ENCODE measurements at places on chromosomes 6 and 20.

DNA sequence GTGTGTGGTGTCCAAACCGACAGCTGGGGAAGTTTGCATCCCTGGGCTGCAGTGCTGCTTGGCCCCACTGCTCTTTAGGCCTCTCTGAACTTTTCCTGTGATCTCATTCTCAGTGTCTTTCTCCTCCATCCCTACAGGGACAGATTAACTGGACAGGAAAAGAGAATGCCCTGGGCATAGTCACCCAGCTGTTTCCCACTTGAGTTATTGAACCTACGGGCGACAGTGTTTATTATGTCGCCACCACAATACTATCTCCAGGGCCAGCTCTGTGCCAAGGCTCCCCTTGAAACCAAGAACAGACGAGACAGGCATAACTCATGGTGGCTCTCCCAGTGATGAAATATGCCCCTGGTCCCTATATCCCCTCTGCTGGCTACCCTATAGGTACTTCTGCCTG, 147.8 kb upstream of the EPHA7 start:
- no peak for DNase-seq

DNA sequence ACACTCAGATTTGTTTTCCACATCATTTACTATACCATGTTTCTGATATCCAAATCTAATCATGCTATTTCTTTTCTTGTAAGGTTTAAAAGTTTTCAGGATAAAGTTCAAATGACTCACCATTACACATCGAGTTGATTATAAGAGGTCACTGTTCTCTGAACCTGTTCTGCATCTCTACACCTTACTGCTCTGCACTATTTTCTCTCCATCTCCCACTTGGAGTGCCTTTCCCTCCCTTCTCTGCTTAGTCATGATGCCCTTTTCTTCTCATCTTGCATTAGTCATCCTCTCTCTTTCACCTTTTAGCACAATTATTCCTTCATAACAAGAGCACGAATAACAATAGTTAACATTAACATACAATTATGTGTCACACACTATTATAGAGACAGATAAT, 37.5 kb upstream of the FUT9 start:
- DNase-seq = peak; percentile 17

GRCh38 chr6:148739822-148740128, 7.1 kb upstream of the UST start:
- DNase-seq = no peak

DNA sequence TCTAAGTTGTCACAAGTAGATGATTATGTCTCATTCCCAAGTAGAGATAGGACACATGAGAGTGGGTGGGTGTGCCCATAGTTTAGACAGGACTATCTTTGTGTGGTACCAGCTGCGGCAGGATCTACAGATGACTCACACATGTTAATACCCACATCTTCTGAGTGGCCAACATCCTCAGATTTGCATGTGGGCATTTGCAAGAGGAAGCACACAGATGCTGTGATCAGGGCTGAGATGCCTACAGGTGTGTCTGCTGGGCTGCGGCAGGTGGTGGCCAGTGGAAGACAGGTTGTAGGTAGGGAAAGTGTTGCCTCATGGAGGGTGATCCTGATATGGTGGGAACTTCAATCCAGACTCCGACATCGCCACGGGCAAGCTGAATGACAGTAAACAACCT, 50.8 kb downstream of the UTRN start:
- peak; percentile 90 for DNase-seq

DNA sequence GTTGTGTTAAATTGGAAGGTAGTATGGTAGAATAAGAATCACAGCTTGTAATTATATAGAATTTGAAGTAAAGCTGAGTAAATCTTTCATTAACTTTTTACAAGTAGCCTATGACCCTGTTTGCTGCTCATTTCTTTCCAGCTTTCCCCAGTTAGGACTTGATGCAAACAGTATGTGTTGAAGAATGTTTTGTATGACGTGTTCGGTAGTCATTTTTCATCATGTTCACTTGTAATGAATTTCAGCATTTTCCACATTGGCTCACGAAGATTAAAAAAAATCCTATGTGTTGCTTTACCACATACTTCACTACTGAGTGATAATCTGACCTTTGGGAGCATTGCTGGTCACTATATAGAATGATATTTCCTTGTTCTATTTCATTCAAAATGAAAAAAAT, 162.4 kb downstream of the CDKAL1 start:
- DNase-seq = no peak

DNA sequence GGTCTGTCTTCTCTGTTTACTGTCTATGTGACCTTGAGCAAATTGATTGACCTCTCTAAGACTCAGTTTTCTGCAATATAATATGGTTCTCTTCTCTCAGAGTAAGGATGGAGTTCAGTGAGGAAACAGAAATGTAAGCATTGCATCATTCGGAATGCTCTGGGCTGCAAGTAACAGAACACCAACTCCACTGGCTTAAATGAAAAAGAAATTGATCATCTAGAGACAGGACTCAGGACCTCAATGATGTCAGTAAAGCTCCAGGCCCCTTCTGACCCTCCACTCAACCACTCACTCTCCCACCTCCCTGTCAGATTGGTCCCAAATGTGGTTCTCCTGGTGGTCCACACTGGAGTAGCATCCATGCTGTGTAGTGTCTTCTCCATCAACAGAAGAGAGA, 31.9 kb downstream of the FAM110A start:
- DNase-seq = no peak

DNA sequence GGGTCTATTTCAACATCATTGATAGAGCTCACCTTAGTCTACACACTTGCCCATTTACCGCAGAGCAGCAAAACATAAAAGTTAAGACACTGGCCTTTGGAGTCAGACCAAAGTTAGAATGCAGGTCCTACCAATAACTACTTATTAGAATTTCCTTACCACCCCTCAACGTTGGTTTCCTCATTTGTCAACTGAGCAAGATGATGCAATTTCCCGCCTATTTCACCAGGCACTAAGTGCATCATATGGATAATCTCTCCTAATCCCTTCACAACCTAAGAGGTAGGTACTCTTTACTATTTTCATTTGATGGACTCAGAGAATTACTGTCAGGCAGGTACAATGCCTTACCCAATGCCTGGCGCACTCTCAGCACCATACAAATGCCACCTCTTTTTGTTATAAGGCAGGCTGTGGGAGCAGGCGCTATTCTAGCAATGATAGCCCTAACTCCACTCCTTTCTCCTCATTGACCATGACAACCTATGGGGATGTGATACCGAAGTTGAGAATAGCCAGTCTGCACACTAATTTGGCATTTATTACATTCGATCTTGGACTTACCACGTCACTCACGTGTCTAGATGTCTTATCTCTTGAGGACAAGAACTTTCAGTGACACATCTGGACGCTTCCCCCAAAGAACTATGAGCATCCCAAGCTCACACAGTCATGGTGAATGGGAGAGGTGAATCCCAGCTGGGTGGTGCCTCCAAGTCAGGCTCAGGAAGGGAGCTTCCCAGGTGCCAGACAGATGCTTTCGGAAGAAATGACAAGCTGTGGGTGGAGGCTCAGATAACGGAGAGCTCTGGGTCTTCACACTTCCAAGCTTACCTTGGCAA, 128.1 kb upstream of the STMND1 start:
- DNase-seq = no peak

- no peak for DNase-seq
Observed at GRCh38 chr6:142341855-142342330, 40.1 kb downstream of the ADGRG6 start.

DNA sequence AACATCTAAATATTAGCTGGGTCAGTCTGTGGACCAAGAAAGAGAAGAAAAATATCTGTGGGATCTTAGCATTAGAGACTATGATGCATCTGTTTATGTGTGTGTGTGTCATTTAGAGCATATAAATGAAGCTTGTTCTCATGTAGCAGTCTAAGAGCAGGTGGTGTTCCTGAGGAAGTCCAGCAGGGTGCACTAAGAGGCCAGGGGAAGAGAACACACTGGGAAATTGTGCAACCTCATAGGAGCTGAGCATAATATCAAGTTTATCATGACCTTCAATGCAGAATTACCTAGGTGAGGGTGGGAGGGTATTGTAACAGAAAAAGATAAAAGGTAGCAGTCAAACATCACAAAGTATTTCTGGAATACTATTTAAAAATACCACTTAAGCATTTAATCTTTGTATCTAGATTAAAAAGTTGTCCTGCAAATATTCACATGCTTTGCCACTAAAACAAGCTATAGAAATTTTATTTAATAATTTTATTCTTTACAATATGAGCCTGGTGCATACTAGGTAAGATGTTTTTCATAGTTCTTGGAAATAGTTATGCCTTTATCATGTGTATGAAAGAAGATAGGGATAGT, 80.5 kb downstream of the SMPDL3A start:
- DNase-seq = peak; percentile 49

GRCh38 chr20:51359947-51360346, 182.6 kb downstream of the NFATC2 start:
- DNase-seq = no peak

- DNase-seq = no peak
Observed at GRCh38 chr6:667253-667927, 10.5 kb upstream of the HUS1B start.

GRCh38 chr6:131980791-131981623, 29.8 kb upstream of the CCN2 start:
- DNase-seq = no peak

DNA sequence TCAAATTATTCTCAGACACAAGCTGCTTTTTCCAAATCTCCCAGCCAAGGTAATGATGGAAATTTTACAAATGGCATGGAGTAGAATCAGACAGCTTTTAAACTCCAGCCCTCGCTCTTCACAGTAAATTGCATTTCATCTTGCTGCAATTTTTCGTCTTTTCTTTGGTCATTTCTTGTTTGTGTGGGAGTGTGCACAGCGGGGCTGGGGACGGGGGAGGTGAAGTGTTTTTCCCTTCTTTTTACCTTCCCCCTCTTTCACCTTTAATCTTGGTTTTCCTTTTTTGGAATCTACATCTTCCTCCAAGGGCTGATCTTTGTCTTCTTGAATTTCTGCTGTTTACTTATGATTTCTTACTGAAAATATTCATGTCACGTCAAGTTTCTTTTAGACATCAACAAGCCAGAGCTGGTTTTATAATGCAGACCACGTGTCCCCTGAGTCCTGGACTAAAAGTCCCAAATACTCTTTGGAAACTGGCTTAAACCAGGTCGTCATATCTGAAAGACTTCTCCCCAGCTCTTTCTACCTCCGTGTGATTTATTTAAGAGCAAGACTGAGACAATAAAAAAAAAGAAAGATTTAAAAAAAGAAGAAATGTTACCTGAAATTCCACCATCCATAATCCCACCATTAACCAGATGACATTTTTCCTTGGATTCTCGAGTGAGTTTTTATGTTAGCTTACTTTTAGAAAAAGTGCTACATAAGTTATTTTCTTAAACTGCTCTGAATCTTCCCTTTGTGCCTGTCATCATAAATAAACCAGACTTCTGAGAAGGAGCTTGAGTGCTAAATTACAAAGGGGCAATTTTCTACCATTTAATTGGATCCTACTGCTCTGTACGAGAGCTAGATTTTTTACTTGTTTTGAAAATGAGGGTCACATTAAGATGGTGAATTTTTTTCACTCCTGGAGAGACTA, 52.0 kb downstream of the MAP3K5 start:
- DNase-seq = no peak

DNA sequence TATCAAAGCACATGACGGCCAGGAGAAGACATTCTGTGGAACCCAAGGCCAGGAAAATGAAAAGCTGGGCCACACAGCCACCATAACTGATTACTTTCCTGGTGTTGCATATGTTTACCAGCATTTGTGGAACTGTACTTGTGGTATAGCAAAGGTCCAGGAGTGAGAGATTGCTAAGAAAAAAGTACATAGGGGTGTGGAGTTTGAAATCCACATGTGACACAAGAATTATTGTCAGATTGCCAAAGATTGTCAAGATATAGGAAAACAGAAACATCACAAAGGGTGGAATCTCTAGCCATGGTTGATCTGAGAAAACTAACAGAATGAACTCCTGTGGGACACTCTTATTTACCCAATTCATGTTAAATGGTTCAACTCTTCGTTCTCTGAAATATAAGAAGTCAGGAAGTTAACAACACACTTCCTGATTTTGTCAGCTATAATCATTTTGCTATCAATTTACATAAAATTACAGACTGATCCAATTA, at the start of gene OR2B2:
TSS of gene OR2B2 (minus strand) at position 441 of the 491 bp plus-strand sequence. CDS start at position 364, 77 bp downstream.
- DNase-seq = peak; percentile 0

DNA sequence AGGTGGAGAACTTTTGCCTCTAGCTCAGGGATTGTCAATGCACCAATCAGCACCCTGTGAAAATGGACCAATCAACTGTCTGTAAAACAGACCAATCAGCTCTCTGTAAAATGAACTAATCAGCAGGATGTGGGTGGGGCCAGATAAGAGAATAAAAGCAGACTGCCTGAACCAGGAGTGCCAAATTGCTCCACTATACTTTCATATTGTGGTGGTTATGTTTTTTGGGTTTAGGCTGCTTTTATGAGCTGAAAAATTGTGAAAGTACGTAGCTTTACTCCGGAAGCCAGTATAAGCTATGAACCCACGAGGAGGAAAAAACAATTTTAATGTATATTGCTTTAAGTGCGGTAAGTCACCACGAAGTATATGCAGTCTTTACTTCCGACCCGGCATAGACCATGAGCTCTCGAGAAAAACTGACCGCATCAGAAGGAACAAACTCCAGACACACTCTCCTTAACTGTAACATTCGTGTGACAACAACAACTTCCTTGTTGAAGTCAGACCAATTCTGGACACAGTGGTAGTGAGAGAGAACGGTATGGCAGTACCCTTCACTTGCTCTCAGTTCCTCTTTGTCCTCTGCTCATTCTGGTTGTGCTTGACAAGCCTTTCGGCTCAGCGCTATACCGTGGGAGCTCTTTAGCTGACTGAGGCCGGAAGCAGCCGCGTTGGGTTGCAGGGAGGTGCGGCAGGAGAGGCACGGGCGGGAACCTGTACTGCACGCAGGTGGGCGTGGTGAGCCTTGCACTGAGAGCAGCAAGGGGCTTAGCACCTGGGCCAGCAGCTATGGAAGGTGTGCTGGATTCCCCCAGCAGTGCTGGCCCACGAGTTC, 81.9 kb upstream of the E2F3 start:
- no peak for DNase-seq

- DNase-seq = no peak
Observed at GRCh38 chr6:45351076-45351475, 22.9 kb downstream of the RUNX2 start.

DNA sequence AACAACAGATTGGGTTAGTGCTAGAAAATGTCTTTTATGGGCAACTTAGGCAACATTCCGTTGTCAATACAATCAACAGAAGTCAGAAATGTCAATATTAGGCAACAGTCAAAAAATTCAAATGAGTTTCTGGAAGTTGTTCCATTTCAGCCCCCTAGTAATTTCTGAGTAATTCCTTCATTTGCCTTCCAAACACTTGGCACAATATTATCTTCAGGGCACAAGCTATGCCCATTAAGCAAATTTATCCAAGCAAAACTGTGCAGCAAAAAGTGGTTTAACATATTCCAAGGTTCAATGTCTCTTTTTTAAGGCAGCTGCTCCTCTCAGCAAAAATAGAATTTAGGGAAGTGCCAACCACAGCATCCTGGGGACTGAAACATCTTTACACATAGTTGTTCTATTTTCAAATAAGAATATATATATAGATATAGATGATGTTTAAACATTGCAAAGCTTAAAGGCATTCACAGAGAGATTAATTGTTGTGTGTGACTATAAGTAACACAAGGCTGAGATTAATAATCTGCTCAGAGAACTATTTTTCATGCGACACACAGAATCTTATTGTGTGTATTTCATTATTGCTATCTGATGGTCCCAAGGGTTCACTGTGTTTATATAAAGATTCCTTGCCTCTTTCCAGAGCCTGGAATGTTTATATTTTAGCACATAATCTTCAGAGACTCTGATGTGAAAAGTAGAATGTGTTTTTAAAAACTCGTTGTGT, 75.2 kb upstream of the ADTRP start:
- no peak for DNase-seq

GRCh38 chr20:48789185-48789668, 38.6 kb downstream of the PREX1 start:
- DNase-seq = no peak

- DNase-seq = no peak
Observed at GRCh38 chr6:3315841-3316240, 57.1 kb downstream of the PSMG4 start.
